ENCODE measurements at places on chromosomes 12 and 14. TPM values are rescaled to one million over a fixed set of nuclear protein-coding genes. Genes with fewer than 3 reads are reported as not detected.

The SINHCAF gene
- total RNA-seq, result 40.8 TPM

The CIROP gene
- not detected for total RNA-seq

The ABCB9 gene
- 12.1 TPM for total RNA-seq

The CHGA gene
- total RNA-seq, result 3.0 TPM

The CAPRIN2 gene
- total RNA-seq, result 24.7 TPM

The GPHB5 gene
- not detected for total RNA-seq

The RBP5 gene
- total RNA-seq, result 0.08 TPM

The RNASE8 gene
- total RNA-seq, result not detected

The MANSC4 gene
- not detected for total RNA-seq

The TPH2 gene
- not detected for total RNA-seq

The EFS gene
- not detected for total RNA-seq

The SYCP3 gene
- total RNA-seq, result 0.08 TPM

The KRT85 gene
- not detected for total RNA-seq

The RD3L gene
- not detected for total RNA-seq

The KLRC4 gene
- not detected for total RNA-seq

The NGB gene
- not detected for total RNA-seq

The FOXM1 gene
- total RNA-seq, result 104 TPM

The RNASE1 gene
- 0.45 TPM for total RNA-seq

The PLEKHG7 gene
- total RNA-seq, result not detected

The LALBA gene
- not detected for total RNA-seq

The SPIC gene
- total RNA-seq, result not detected

The POTEM gene
- not detected for total RNA-seq

The GARIN6 gene
- not detected for total RNA-seq

The SLC4A8 gene
- 1.5 TPM for total RNA-seq

The SSTR1 gene
- not detected for total RNA-seq

The ASB2 gene
- 0.76 TPM for total RNA-seq

The SLC6A15 gene
- total RNA-seq, result 3.2 TPM

The FLVCR2 gene
- total RNA-seq, result 13.3 TPM

The ERP27 gene
- total RNA-seq, result not detected

The IL31 gene
- total RNA-seq, result not detected

The HCAR2 gene
- total RNA-seq, result 0.07 TPM

The PDE3A gene
- 2.8 TPM for total RNA-seq

The OASL gene
- total RNA-seq, result 1.7 TPM

The RHEBL1 gene
- 4.4 TPM for total RNA-seq

The KCNMB4 gene
- 0.20 TPM for total RNA-seq

The C12orf57 gene
- 292 TPM for total RNA-seq

The SDR9C7 gene
- total RNA-seq, result 0.05 TPM

The AMDHD1 gene
- total RNA-seq, result 2.3 TPM

The ARMH4 gene
- total RNA-seq, result 0.71 TPM

The LRRC43 gene
- 0.14 TPM for total RNA-seq

The MUCL1 gene
- total RNA-seq, result not detected

The TSPAN19 gene
- total RNA-seq, result not detected

The TRHDE gene
- 0.06 TPM for total RNA-seq

The AQP5 gene
- not detected for total RNA-seq

The LRRIQ1 gene
- 1.0 TPM for total RNA-seq

The PMCH gene
- total RNA-seq, result not detected
